Mucosa of gallbladder (tissue), 1 donor: ENCODE measurements at places on chromosomes 7 and 10. TPM values are rescaled to one million over a fixed set of nuclear protein-coding genes. Genes with fewer than 3 reads are reported as not detected.

- no peak for DNase-seq
Measured at GRCh38 chr7:30543813-30544525, 39.3 kb upstream of the GGCT start.

DNA sequence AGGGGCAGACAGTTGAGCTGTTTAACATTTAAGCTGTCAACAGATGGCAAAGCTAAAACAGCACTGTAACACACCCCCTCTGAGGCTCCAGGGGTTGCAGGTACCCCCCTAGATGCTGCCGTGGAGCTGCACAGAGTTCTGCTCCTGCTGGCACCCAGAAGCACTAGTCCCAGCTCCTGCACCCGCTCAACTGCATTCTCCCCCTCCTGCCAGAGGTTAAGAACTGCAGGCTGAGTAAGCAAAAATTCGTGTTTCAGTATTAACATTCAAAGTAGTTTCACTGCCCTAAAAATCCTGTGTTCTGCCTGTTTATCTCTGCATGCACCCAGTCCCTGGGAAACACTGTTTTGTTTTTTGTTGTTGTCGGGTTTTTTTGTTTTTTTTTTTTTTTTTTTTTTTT is 790.8 kb upstream of the KCND2 start:
- DNase-seq, result no peak

DNA sequence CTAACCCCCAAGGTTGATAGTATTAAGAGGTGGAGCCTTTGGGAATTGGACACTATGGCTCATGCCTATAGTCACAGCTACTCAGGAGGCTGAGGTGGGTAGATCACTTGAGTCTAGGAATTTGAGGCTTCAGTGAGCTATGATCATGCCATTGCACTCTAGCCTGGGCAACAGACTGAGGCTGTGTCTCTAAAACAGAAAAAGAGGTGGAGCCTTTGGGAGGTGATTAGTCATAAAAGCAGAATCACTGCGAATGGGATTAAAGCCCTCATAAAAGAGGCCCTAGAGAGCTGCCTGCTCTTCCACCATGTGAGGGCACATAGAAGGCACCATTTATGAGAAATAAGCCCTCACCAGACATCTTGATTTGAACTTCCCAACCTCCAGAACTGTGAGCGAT is 81.9 kb downstream of the SKAP2 start:
- no peak for DNase-seq

GRCh38 chr7:100575746-100576383 is 2.2 kb upstream of the SAP25 start:
- no peak for DNase-seq

TRIM8 gene
- total RNA-seq, result 129 TPM

DNA sequence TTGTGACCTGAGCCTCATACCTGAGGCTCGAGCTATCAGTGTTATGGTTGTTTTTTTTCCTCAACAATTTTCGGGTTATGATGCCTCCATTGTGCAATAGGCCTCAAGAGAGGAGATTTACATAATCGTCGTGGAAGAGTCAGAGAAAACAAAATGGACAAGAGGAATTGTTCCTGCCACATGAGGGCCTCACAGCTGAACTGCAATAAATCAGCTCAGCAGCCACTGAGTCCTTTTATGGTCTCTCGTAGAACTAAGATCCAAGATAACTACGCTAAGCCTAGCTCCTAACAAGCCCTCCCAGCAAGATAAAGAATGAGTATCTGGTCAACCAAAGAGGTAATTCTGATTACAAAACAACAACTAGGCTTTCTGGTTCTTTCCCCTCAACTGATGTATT is 336.8 kb downstream of the WDR11 start:
- DNase-seq, result peak; percentile 18

GRCh38 chr10:412109-412508 is 276.9 kb downstream of the ZMYND11 start:
- DNase-seq, result no peak

GRCh38 chr10:77608281-77608680 is 29.3 kb downstream of the KCNMA1 start:
- no peak for DNase-seq

GRCh38 chr7:28157076-28157745 is 23.4 kb downstream of the JAZF1 start:
- DNase-seq, result no peak

DNA sequence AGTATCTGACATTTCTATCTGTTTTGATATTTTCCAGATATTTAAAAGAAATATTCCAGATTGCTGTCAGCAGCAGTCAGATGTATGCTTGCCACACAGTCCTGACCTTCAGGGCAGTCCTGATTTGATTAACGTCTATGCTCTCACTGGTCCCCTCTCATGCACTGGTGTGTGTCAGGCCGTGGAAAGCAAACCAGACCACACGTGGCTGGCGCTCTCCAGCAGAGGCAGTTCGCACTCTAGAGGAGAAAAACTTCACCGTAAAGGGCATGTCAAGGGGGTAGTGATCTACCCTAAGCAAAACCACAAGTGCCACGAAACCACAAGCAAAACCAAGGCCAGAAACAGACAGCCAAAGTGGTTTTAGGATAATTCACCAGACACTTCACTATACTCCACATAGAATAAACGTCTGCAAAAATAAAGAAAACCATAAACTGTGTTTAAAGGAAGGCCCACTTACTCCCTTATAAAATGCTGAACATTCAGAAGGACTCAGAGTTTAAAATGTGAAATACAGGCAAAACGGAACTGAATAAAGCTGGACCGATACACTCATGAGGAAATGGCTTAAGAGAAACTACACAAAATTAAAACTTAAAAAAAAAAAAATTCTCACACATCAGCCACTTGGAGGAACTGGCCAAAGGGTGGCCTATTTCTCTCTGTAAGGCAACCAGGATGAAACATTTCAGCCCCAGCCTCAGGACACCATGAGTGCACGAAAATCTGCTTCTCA is 26.4 kb downstream of the PARP12 start:
- DNase-seq, result no peak

GRCh38 chr10:23432639-23433038 is 6.2 kb upstream of the OTUD1 start:
- no peak for DNase-seq

GRCh38 chr7:50729962-50730361 is 52.7 kb downstream of the GRB10 start:
- DNase-seq, result no peak

DNA sequence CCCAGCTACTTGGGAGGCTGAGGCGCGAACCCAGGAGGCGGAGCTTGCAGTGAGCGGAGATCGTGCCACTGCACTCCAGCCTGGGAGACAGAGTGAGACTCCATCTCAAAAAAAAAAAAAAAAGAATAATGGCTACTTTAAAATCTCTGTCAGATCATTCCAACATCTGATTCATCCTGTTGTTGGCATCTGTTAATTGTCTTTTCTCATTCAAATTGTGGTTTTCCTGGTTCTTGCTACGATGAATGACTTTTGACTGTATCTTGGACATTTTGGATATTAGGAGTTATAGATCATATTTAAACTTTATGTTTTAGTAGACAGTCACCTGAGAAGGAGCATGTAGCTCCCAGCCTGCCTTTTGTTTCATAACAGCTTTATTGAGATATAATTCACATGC is 8.5 kb downstream of the TPST1 start:
- no peak for DNase-seq

DNA sequence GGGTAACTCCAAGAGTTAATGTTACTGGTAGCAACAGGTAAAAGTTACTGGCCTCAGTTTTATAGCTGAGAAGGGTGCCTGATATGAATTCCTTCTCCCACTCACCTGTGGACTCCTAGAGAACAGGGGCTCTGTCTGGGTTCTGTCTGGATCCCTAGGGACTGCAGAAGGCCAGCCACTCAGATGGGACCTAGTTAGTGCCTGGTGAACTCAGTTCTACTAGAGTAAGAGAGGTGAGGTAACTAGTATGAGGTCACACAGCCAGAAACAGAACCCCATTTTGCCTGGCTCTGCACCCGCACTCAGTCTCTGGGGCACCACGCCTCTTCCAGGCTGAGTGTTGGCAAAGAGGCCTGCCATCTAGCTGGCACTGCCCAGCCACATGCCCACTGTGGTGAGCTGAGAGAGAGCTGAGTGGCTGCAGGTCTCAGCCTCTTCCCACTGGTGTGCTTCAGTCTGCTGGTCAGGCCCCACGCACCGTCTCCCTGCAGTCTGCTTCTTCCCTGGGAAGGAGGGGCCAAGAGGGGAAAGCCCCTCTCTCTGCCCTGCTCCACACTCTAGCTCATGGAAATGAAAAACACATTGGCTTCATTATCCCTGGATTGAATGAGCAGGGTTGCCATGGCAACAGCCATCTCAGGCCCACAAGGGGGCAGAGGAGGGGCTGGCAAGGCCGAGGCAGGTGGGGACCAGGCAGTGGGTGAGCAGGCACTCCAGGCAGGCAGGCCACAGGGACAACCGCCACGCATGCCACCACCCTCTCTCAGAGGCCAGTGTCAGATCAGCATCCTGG is 110.6 kb downstream of the ZMIZ1 start:
- DNase-seq, result no peak

- DNase-seq, result no peak
Measured at GRCh38 chr7:85068799-85069198, 118.1 kb downstream of the SEMA3D start.

DNA sequence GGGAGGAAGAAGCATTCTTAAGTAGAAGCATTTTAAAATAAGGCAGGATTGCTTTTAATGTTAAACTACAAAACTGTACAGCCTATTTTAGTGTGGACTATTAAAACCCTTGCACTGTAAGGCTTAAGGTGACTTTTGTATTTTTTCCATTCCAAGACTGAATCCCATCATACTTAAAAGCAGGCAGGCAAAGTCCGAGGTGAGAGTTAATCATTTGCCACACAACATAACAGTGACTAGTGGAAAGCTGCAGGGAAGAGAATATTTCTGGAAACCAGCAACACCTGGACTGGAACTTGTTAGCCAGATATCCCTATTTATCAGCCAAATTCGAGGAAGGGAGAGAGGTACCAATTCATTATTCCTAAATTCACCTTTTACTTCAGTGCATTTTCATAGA is 3.5 kb downstream of the PRR15 start:
- no peak for DNase-seq

DNA sequence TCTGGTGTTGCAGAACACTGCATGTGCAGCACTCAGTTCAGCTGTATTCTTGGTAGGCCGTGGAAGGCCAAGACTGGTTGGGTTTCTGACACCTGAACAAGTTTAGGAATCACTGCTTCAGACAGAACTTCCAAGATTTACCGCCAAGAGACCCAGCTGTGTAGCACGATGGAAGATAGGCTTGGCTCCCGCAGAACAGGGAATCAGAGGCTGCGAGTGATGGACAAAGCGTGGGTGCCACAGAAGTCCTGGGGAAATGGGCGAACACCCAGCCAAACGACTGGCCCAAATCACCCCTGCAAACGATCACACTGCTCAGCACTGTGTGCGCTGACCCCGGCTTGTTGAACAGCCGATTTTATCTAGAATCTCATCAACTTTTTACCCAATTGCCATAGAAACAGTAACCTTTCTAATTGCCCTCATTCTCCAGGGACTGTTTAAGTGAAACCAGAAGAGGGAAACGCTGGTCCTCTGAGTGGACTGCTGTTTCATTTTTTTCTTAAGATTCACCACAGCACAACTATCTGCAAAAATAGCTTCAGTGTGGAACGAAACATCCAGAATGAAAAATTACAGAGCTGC is 17.9 kb downstream of the ZFAND2A start:
- no peak for DNase-seq

- no peak for DNase-seq
Measured at GRCh38 chr10:93837822-93838221, 56.0 kb upstream of the SLC35G1 start.

GRCh38 chr10:5609952-5610616 is 56.3 kb downstream of the ASB13 start:
- peak; percentile 80 for DNase-seq

- DNase-seq, result no peak
Measured at GRCh38 chr7:12553416-12553815, 17.1 kb upstream of the SCIN start.

LBX1 gene
- not detected for total RNA-seq

- DNase-seq, result no peak
Measured at GRCh38 chr10:129518793-129519192, 51.8 kb downstream of the MGMT start.

- no peak for DNase-seq
Measured at GRCh38 chr7:151924001-151924400, 32.2 kb upstream of the GALNTL5 start.

KNDC1 gene
- 5.2 TPM for total RNA-seq

CCDC3 gene
- total RNA-seq, result 304 TPM

GRCh38 chr7:94307399-94308048 is 87.2 kb upstream of the COL1A2 start:
- DNase-seq, result no peak

LIPJ gene
- not detected for total RNA-seq

GRCh38 chr10:47092831-47093230 is 181.6 kb downstream of the PTPN20 start:
- no peak for DNase-seq

GRCh38 chr7:128014811-128015210 is 16.4 kb downstream of the LRRC4 start:
- no peak for DNase-seq

AS3MT gene
- 5.4 TPM for total RNA-seq

- no peak for DNase-seq
Measured at GRCh38 chr7:140726281-140726680, 29.8 kb downstream of the NDUFB2 start.

CCDC146 gene
- 29.7 TPM for total RNA-seq

GHRHR gene
- total RNA-seq, result 12.3 TPM

GRCh38 chr10:52351914-52352330 is 37.8 kb downstream of the DKK1 start:
- DNase-seq, result no peak

DNA sequence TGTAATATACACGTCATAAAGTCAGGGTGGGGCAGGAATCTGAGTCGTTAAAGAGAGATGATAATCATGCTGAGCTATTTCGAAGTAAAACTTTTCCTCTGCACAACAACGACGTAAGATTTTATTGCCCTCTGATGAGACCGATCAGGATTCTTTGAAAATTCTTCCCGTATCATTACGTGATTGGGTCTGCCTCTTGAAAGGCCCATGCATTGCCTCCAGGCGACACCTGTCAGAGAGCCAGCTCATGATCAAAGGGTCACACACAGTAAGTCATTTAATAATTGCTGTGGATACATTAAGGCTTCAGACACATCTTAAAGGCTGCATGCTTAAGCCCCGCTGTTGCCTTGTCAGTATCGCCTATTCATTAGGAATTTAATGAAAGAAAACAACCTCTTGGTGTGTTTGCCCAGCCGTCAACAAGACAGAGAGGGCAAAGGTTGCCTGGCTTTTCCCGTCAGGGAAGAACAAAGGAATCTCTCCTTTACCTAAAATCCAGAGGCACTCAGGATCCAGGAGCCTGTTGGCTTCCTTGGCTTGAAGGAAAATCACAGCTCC is 189.0 kb upstream of the SH2B2 start:
- no peak for DNase-seq

- no peak for DNase-seq
Measured at GRCh38 chr10:14696821-14697220, 77.9 kb downstream of the FAM107B start.

GRCh38 chr7:2567679-2568278 is 9.0 kb downstream of the IQCE start:
- no peak for DNase-seq

- peak; percentile 57 for DNase-seq
Measured at GRCh38 chr7:12570534-12571461, at the start of gene SCIN. Gene SCIN, plus strand, starts transcription at chr7:12570720. Its CDS starts 67 bp downstream, at chr7:12570787.

- DNase-seq, result peak; percentile 49
Measured at GRCh38 chr10:130301021-130301892, 165.1 kb downstream of the GLRX3 start.

- no peak for DNase-seq
Measured at GRCh38 chr7:107432261-107432660, 37.6 kb upstream of the GPR22 start.

- DNase-seq, result no peak
Measured at GRCh38 chr10:119575506-119575905, 21.3 kb downstream of the TIAL1 start.

GRCh38 chr10:127928021-127928806 is 21.3 kb downstream of the PTPRE start:
- DNase-seq, result no peak
